Central memory CD8-positive, alpha-beta T cell (primary cell): ENCODE measurements at places on chromosomes 2 and 18.

GRCh38 chr2:221836095-221836494 is 264.0 kb upstream of the EPHA4 start:
- DNase-seq, result no peak

GRCh38 chr2:118249531-118249930 is 161.3 kb downstream of the INSIG2 start:
- DNase-seq, result no peak

DNA sequence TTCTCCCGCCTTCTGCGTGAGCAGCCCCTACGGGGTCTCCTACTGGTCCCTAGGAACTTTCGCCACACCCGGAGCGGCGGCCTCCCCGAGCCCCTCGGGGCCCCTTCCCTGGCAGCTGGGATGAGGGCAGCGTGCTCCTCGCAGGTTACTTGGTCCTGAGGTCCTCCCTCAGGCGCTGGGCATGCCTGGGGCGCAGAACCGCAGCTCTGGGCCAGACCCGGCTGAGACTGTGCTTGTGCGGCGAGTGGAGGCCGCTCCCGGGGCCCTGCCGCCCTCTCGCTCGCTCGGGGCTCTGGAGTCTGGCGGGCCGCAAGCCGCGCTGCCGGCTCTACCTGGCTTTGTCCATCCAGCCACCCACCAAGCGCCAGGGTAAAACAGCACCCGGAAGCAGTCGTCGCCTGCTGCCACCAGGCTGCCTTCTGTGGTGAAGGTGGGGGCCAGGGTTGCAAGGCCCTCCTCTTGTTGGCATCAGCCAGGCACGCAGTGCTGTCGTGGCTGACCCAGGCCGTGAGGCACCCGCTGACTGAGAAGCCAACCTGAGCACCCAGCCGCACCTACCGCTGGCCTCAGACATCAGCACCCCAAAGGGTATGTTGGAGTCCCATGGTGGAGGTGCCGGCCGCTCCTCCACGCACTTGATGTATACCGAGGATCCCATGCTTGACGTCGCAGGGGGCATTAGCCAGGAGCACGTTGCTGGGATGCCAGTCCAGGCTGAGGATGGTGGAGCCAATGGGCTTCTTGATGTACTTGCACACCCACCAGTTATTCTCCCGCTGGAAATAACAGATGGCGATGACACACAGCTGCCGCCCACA is 46.1 kb upstream of the PTH2R start:
- no peak for DNase-seq

GRCh38 chr2:137976274-137976673 is 12.0 kb downstream of the HNMT start:
- no peak for DNase-seq

DNA sequence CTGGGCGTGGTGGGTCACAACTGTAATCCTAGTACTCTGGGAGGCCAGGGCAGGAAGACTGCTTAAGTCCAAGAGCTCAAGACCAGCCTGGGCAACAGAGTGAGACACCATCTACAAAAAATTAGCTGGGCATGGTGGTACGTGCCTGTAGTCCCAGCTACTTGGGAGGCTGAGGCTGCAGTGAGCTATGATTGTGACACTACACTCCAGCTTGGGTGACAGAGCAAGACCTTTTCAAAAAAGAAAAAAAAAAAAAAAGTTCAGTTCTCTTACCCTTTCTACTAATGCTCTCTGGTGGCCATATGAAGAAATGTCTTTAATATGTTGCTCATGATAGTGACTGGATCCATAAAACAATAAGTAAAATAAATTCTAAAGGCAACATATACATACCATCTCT is 14.9 kb downstream of the TYW5 start:
- no peak for DNase-seq

- DNase-seq, result no peak
Observed at GRCh38 chr2:147297820-147298219, 547.0 kb upstream of the ACVR2A start.

GRCh38 chr2:239949075-239949474 is 76.1 kb downstream of the NDUFA10 start:
- DNase-seq, result no peak
